ENCODE measurements at places on chromosomes 13 and 19.

DNA sequence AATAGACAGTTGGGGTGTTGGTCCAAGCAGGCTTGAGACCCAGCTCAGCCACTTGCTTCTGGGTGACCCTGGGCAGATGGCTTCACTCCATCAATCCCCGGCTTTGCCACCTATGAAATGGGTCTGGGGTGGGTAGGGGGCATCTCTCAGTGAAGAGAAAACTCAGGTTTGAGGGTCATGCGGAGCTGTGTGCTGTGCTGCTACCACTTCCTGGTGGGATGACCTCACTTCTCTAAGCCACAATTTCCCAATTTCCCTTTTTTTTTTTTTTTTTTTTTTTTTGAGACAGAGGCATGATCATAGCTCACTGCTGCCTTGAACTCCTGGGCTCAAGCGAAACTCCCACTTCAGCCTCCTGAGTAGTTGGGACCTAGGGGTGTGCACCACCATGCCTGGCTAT lies 4.6 kb upstream of the PLAUR start:
- DNase-seq: peak; percentile 87

DNA sequence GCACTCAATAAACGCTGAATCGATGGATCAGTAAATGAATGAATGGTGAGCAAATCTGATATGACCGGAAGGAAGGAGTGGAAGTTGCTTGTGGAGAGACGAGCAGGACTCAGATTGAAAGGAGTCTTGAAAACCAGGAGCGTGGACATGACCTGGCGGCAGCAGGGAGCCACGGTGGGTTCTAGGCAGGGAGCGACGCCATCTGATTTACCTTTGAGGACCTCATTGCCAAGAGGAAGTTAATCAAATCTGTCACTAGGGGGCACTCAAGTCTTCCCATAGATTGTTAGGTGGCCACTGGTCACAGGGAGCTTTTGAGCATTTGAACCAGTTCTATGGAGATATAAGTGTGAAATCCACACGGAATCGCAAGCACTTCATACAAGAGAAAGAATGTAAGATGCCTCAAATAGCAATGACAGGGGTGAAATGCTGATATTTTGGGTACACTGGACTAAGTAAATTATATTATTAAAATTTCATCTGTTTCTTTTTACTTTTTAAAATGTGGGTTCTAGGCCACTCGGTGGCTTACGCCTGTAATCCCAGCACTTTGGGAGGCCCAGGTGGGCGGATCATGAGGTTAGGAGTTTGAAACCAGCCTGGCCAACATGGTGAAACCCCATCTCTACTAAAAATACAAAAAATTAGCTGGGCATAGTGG lies 9.2 kb upstream of the FBN3 start:
- DNase-seq: peak; percentile 80

DNA sequence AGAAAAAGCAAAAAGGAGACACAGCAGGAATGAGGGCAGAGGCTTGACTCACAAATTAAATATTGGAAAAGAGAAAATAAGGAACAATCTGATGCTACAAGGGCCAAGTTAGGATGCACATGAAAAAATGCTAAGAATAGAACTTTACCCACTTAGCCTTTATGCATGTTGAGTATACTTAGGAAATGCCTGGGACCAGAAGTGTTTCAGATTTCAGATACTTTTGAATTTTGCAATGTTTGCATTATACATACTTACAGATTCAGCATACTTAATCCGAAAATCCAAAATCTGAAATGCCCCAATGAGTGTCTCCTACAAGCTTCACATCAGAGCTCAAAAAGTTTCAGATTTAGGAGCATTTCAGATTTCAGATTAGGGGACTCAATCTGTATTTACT lies 262.3 kb downstream of the ABCC4 start:
- no peak for DNase-seq

GRCh38 chr13:49304356-49304755 lies 56.6 kb downstream of the CDADC1 start:
- DNase-seq: no peak

- DNase-seq: no peak
Observed at GRCh38 chr19:29630655-29631054, 24.6 kb downstream of the POP4 start.

- DNase-seq: no peak
Observed at GRCh38 chr19:48817585-48818124, 6.8 kb upstream of the BCAT2 start.

GRCh38 chr13:85525411-85525810 lies 273.8 kb downstream of the SLITRK6 start:
- no peak for DNase-seq

DNA sequence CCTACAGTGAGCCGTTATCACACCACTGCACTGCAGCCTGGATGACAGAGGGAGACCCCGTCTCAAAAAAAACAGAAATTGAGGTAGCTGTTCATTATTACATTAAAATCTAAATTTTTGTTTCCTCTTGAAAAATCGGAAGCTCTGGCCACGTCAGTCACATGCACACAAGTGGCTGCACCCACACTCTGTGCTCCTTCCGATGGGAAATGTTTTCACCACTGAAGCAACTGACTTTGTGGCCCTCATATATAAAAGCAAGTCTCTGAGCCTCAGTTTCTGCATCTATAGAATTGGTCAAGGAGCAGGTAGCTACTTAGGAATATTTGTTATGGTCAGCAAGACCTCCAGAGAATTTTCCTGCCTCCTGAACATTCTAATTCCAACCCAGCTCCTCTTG lies 4.5 kb downstream of the LRRC25 start:
- peak; percentile 55 for DNase-seq

- peak; percentile 42 for DNase-seq
Observed at GRCh38 chr19:16259385-16260159, 61.9 kb downstream of the AP1M1 start.

DNA sequence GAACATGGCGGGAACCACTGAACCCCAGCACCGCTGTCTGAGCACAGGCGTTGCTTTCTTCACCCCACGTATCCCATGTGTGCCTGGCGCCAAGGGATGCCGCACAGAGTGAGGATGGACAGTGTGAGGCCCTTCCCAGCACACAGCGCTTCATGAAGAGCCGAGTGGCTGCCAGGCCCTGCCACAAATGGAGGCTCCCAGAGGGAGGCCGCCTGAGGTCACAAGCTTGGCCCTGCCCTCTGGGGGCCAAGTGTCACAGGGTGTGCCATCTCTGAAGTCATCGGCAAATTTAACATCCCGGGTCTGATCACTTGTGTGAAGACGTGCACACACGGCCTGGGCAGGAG lies 24.4 kb downstream of the MPND start:
- DNase-seq: no peak

DNA sequence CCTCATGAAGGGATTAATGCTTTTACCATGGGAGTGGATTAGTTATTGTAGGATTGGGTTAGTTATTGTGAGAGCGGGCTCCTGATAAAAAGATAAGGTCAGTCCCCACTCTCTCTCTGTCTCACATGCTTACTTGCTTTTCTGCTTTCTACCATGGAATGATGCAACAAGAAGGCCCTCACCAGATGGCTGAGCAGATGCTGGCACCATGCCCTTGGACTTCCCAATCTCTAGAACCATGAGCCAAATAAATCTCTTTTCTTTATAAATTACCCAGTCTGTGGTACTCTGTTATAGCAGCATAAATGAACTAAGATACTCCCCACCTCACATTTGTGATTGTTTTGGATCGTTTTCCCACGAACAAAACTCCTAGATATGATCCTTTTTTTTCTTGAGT lies 353.8 kb downstream of the DNAJC15 start:
- DNase-seq: no peak

DNA sequence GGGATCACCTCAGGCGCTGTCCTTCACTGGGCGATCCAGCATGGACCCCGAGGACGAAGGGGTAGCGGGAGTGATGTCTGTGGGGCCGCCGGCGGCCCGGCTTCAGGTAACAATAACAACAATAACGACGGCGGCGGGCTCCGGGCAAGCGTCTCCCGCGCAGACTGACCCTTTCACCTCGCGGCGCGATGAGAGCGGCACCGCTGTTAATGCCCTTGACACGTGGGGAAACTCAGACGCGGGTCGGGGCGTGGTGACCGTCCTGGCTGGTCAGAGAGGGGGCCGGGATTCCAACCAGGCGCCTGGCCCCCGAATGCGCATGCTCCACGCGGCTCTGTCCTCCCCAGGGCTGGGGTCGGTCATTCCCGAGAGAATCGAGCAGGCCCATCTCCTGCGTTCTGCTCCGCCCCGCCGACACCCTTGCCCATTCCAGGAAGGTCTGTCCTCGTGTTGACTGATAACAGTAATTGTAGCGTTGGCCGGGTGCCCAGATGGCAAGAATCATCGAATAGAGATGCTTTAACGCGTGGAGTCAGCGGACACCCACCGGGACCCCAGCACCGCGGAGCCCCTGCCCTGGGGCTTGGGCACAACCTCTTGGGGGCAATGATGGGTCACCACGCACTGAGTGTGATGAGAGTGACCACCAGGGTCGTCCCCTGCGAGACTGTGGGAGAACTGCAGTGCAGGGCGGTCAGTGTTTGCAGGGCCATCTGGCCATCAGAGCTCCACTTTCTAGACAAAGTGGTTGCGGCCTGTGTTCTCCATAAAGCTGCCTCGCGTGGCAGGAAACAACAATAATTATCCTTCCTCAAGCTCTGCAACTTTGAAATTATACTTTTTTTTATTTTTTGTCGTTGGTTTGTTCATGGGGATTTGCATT lies 528 bp downstream of the ZNF8 start:
- peak; percentile 7 for DNase-seq

DNA sequence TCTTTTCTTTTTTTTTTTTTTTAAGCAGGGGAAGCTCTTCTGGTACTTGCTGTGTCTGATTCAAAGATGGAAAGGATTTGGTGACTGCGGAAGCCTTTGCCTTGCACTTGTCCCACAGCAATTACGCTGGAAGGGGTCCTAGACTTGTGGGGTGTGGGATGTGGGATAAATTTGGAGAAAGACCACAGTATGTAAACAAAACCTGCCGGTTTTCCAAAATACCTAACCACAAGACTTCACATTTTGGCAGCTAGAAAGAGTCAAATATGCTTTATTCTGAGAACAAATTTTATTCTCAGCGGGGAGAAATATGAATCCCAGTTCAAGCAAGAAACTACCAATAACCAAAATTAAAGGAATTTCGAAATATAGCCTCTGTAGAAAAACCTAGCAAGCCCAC lies 176.5 kb downstream of the SPRY2 start:
- DNase-seq: no peak

GRCh38 chr19:6472713-6473112 lies 8.6 kb downstream of the CRB3 start:
- DNase-seq: no peak

- no peak for DNase-seq
Observed at GRCh38 chr13:43159026-43159461, 135.7 kb downstream of the DNAJC15 start.

- no peak for DNase-seq
Observed at GRCh38 chr13:66033924-66034323, 1196.2 kb downstream of the PCDH9 start.

GRCh38 chr19:45074744-45075300 lies 1.5 kb downstream of the ZNF296 start:
- peak; percentile 51 for DNase-seq

- no peak for DNase-seq
Observed at GRCh38 chr13:43143591-43143990, 120.2 kb downstream of the DNAJC15 start.

DNA sequence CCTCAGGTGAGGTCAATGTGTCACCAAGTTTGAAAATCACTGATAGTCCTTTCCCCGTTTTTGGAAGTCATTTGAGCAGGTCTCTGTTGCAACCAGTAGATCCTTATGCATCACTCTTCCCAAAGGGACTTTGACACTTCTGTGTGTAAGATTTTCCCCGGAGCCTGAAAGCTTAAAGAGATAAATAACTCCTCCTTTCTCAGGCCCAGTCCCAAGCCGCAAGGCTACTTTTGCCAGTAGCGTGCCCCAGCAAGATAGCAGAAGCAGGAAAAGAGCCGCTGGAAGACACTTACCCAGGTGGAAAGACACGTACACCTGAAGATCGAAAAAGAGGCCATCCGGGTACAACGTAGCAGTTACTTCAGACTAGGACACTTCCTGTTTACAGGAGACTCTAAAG lies 106.9 kb downstream of the CYSLTR2 start:
- DNase-seq: no peak

DNA sequence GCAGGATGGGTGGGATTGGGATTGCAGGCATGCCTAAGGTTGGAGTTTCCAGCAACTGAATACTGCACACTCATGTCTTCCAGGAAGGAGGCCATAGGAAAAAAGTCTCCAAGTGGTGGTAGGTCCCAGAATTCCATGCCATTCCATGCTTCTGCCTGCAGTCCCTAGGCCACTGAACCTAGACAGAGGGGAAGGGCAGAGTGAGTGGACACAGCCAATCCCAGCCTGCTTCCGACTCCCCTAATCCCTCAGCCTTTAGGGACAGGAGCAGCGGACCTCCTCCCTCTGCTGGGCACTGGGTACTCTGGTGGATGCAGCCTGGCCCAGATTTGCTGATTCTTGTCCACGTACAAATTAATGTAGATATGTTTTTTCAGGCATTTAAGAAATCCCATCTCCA lies 17.0 kb downstream of the VSTM2B start:
- DNase-seq: no peak

- DNase-seq: no peak
Observed at GRCh38 chr13:106522898-106523525, 12.4 kb downstream of the EFNB2 start.

- DNase-seq: no peak
Observed at GRCh38 chr13:111636804-111637203, 316.4 kb downstream of the TEX29 start.

- DNase-seq: no peak
Observed at GRCh38 chr19:49425922-49426592, 869 bp downstream of the GFY start.

DNA sequence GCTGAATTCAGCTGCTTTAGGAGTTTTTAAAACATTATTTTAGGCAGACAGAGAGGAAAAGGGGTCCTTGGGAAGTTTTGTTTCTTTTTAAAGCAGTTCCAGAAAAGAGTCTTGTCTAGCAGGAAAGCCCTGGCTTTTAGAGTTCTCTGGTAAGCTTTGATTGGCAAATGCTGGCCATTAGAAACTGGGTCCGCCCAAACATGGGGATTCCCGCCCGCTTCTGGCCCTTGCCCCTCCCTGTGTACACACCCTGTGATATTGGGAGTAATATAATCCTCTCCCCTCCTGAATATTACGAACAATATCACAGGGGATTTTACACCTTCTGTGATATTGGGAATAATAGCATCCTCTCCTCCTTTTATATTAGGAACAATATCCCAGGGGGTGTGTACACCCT lies 58.9 kb downstream of the ERICH4 start:
- DNase-seq: no peak

DNA sequence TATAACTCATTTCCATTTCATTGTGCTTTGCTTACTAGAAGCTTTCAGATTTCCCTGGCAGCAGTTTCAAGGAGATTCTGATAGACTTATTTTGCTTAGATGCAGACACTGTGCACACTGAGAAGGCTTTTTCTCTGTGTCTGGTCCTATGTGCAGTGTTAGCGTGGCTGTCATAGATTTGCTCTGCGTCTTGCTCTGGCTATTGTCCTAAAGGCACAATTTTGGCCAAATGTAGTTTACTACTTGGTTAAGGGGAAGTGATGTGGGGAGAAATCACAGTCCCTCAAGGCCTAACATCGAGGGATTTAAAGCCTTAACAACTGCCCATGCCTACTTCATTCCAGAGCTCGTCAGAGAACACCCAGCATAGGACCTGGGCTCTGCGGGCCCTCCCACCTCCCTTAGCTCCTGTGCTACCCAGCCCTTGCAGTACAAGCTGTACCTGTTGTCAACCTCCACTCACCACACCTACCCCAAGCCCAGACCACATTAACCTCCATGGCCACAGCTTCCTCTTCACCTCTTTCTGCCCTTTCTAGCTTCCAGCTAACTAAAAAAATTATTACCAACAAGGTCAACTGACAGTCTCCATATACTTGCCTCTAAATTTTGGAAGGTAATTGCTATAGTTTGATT lies 38.9 kb upstream of the KATNAL1 start:
- DNase-seq: no peak

GRCh38 chr19:45123440-45123850 lies 30.5 kb downstream of the PPP1R37 start:
- DNase-seq: no peak

Data from CD14-positive monocyte (primary cell).